ENCODE measurements at places on chromosomes 5 and 9. TPM values are rescaled to one million over a fixed set of nuclear protein-coding genes. Genes with fewer than 3 reads are reported as not detected.

The SGCD gene
- total RNA-seq = 10.6 TPM

DNA sequence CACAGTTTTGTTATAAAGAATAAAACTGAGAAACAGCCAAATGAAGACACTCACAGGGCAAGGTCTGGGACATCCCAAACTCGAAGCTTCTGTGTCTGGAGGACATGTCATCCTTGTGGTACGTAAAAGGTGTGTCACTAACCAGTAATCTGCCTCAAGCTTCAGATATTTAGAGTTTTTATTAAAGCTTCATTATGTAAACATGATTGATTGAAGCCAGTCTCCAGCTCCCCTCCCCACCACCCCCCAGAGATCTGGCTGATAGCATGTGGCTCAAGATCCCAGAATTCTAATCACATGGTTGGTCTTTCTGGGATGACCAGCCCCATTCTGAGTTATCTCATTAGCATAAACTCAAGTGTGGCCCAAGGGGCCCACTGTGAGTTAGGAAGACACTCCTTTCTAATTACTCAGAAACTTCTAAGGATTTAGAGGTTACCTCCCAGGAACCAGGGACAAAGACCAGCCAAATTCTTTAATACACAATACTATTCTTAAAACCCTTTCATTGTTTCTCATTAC is 31.4 kb upstream of the ERAP1 start:
- DNase-seq = no peak

The PCDHGA10 gene
- total RNA-seq = 6.2 TPM

- no peak for DNase-seq
Measured at GRCh38 chr5:145915970-145916638, 20.3 kb upstream of the SH3RF2 start.

Measured in mucosa of gallbladder (tissue), 1 donor.